ENCODE measurements at places on chromosomes 5 and 9.
A peak's percentile ranks its signal among the peaks of the same experiment; 100 is the strongest.

- DNase-seq, result no peak
Measured at GRCh38 chr9:103601287-103601686, 492.8 kb upstream of the SMC2 start.

DNA sequence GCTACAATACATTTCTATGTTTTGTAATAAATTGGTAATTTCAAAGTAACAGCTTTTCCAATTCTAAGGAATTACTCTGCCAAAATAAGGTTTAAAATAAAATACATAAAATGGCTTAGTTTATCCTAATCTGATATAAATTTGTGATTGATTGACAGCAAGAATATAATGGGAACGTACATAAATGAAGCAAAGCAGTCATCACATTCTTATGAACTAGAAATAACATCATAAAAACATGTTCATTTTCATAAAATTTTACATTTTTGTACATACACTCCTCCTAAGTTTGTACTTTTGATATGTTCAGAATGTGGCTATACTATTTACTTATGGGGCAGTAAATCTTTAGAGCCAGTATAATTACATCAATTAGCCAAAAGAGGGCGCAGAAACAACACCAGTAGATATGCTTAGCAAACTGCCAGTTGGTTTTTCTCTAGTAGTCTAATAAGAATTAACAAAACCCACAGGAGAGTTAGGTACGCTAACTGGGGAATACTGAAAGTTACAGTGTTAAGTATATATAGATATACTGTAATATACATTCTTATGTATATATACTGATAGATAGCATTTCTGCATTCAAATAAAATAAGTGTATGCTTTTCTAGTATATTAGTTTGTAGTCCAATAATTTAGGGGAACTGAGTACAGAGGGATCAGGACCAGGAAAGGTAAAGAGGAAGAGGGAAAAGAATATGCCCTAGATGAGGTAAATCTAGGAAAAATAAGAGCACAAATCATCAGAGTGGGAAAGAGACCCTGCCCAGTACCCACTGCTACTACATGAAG, 76.8 kb downstream of the ZDHHC21 start:
- no peak for DNase-seq

GRCh38 chr5:116440457-116441001, 134.1 kb downstream of the SEMA6A start:
- no peak for DNase-seq

DNA sequence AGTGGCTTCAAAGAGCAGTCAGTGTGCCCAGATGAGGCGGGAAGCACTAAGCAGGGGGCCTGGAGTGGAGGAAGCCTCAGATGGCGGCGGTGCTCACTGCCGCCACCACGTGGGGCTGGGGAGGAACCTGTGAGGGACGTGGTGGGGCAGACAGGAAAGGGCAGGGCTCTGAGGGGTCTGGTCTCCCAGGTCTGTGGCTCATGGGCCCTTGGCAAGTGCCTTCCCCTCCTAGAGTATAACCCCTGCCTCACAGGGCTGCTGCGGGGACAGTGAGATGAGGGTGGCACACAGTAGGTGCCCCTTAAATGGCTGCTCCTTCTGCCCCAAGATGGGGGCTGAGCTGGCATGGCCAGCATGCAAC, 26.6 kb downstream of the NR5A1 start:
- DNase-seq, result no peak

- DNase-seq, result no peak
Measured at GRCh38 chr5:53151713-53152458, 42.3 kb upstream of the MOCS2 start.

- DNase-seq, result no peak
Measured at GRCh38 chr5:131610198-131611063, 24.6 kb downstream of the RAPGEF6 start.

GRCh38 chr5:126461838-126462237, 38.6 kb downstream of the GRAMD2B start:
- DNase-seq, result no peak

GRCh38 chr9:120735415-120736126, 21.3 kb upstream of the MEGF9 start:
- no peak for DNase-seq

DNA sequence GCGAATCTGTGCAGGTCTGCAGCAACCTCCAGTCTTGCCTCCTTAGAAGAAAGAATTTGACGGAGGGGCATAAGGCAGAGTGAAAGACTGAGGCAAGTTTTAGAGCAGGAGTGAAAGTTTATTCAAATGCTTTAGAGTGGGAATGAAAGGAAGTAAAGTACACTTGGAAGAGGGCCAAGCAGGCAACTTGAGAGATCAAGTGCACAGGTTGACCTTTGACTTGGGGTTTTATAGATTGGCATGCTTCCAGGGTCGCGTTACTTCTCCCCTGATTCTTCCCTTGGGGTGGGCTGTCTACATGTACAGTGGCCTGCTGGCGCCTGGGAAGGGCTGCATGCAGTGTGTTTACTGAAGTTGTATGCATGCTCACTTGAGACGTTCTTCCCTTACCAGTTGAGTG, 127.2 kb upstream of the FER start:
- no peak for DNase-seq

GRCh38 chr5:118791926-118792734, 196.2 kb downstream of the DTWD2 start:
- peak; percentile 2 for DNase-seq

GRCh38 chr9:134424818-134425217, 98.6 kb downstream of the RXRA start:
- no peak for DNase-seq

DNA sequence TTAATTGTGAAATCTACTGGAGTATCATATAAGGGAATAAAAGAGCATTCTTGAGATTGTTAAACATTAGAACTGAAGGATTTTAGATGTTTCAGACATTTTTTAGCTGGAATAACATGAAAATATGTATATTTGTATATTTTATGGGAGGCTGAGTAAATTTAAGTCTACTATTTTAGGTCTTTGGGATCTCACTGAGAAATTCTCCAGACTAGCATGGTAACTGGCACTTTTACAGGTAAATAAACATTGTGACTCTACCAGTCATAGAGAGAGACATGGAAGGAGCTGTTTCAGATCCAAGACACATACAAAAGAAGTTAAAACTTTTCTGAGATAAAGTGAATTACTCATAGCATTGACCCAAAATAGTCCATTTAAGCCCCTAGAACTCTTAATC, 59.4 kb downstream of the NDUFAF2 start:
- DNase-seq, result no peak

GRCh38 chr9:122991370-122991830, 42.1 kb upstream of the GPR21 start:
- peak; percentile 19 for DNase-seq

DNA sequence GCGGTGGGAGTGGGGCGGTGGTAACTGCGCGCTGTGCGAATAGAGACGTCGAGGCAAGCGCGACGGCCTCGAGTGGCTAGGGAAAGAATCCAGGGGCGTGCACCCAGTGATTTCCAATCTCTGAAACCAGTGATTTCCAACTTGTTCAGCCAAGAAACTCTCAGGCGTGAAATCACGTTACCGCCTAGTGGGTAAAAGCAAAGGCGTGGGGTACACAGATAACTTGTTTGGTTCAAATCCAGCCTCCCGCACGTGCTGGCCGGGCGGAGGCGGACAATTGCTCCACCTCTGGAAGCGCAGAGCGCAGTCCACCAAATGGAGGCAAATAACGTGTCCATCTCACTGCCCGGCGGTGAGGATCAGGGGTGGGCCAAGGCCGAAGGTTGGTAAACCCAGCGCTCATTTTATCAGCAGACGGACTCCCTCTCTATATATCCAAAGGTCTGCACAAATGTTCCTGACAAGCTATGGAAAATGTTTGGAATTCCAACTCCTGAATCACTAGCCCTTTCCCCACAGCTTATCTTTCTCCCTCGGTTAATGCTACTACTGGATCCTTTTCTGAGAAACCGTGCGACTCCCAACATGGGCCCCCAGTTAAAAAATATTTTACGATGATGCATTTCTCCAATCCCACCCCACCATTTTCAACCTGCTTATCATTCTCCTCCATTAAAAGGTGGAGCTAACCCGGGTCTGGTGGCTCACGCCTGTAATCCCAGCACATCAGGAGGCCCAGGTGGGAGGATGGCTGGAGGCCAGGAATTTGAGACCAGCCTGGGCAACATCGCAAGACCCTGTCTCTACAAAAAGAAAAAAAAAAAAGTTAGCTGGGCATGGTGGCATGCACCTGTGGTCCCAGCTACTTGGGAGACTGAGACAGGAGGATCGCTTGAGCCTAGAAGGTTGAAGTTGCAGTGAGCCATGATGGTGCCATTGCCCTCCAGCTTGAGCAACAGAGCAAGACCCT, 950 bp upstream of the FNBP1 start:
- no peak for DNase-seq

GRCh38 chr5:94872526-94872925, 254.1 kb downstream of the SLF1 start:
- DNase-seq, result no peak

DNA sequence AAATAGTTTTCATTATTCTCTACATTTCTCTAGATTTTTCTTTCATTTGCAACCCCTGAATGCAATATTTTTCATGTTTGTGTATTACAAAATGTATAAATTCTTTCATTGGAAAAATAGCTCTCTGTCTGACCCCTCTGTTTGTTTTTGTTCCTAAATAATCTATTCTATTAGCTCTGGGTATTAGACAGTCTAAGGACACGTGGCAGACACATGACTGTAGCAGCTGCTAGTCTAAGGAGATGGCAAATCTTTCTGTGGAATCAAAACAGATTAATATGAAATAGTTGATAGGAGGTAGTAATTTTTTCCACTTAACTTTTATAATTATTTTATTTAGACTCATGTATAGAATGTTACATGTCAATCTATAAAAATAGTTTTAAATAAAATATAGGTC, 21.4 kb upstream of the SPATA9 start:
- DNase-seq, result no peak

DNA sequence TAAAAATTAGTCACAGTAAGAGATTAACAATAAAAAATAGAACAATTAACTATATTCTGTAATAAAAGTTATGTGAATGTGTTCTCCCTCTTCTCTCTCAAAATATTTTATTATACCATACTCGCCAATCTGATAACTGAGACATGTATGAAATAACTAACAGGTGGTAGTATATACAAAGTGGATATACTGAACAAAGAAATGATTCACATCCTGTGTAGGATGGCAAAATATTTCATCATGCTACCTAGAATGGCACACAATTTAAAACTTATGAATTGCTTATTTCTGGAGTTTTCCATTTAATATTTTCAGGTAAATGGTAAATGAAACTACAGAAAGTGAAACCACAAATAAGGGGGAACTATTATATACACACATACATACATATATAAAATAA, 152.5 kb downstream of the RNF180 start:
- DNase-seq, result no peak

- no peak for DNase-seq
Measured at GRCh38 chr9:106296426-106296825, 566.5 kb upstream of the ZNF462 start.

DNA sequence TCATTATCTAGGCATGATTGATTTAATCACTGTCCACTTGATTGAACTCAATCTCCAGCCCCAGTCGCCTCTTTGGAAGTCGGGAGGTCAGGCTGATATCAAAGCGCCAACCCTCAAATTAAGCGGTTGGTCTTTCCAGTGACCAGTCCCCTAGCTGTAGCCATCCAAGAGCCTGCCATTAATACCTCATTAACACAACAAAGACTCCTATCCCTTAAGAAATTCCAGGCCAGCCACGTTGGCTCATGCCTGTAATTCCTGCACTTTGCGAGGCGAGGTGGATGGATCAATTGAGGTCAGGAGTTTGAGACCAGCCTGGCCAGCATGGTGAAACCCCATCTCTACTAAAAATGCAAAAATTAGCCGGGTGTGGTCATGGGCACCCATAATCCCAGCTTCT, 27.4 kb upstream of the GCNT1 start:
- no peak for DNase-seq

- DNase-seq, result no peak
Measured at GRCh38 chr9:125180876-125181275, 8.7 kb downstream of the PPP6C start.

- DNase-seq, result no peak
Measured at GRCh38 chr5:75992753-75993152, 90.4 kb upstream of the SV2C start.
